ENCODE measurements at places on chromosomes 1 and 21.

DNA sequence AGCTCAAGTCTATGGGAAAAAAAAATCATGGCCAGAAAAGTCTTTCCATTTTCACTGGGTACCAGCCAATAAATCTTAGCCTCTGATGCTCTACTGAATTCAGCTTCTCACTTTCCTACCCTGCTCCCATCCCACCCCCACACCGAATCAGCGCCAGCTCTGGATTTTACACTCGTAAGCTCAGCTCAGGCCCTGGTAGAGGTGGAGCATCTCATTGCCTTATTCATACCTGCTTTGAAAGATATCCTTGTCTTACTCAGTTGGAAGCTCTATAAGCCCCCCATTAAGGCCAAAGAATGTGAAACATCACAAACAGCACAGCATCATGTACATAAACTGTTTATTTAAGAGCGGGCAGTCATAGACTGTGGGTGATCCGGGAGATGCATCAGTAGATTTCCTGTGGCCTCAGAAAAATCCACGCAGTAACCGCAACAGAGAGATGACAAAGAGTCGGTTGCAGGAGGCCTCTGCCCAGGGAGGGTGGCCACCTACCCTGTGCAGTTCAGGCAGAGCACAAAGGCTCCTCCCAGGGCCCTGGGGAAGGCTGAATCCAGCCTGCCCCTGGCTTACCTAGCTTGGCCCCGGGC, 36.4 kb upstream of the ETS2 start:
- DNase-seq, result no peak

GRCh38 chr1:46368791-46369190, 25.3 kb upstream of the FAAH start:
- no peak for DNase-seq

DNA sequence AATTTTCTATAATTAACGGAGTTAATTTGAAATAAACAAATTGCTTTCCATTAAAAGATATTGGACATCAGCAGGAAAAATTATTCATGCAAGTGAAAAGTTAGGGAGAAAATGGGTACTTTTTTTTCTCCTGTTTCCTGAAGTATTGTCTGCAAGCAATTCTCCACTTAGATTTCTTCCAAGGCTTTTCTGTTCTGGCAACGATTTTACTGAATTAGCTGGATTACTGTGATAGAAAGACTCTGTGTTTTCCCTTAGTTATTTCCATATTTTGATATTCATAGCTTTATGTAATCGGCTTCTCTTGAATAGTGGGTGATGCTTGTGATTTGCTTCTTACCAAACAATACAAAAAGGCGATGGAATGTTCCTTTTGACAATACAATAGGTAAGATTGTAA, 1333.9 kb downstream of the AMY1C start:
- no peak for DNase-seq

DNA sequence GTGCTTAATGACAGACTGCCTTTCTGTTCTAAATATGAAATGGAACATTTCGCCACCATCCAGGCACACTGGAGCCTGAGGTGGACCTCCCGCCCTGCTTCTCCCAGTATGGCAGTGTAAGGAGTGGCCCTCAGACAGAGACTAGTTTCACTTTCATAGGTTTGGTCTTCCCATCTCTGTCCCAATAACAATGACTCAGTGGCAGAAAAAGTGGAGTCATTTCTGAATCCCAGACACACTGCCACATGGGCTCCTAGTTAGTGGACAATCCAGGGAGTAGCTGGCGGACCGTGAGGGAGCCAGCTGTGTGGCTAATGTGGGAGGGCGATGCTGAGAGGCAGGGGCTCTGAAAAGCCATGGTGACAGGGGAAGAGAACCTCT, 95.6 kb upstream of the TSPAN2 start:
- no peak for DNase-seq

DNA sequence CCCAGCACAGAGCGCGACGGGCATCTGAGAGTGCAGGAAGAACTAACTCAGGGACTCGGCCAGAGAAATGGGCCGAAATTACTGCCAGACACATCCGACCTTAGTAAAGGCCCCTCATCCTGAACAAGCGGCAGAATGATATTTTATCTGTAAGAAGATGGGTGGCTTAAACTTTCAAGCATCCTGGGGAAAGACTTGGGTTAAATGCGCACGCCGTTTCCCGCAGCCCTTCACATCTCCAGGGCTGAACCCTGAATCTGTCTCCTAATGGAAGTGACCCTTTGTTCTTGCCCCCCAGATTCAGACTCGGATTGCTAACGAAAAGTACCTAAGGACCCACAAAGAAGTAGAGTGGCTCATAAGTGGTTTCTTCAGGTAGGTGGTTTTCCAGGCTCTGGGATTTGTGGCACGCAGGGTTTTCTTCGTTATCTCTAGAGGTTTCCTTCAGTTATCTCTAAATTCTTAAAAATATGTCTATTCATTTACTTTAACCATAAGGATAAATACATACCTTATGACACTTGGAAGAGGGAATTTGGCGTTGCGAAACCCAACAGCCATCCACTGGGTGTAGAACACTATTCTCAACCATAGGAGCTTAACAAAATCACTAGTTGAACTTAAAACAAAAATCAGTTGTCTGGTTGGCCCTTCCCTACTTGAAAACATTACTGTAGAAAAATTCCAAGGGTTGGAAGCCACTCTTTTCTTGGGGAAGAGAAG, 627 bp downstream of the RIIAD1 start:
- DNase-seq, result no peak

GRCh38 chr1:228336308-228337030, 70.2 kb downstream of the TRIM11 start:
- DNase-seq, result no peak

- DNase-seq, result no peak
Observed at GRCh38 chr1:212283741-212284140, 1.5 kb upstream of the PPP2R5A start.

GRCh38 chr1:25971066-25971810, 26.6 kb downstream of the PAFAH2 start:
- no peak for DNase-seq

- no peak for DNase-seq
Observed at GRCh38 chr21:41189150-41189745, 21.3 kb downstream of the BACE2 start.

All from stimulated activated CD8-positive, alpha-beta memory T cell treated with anti-CD3 and anti-CD28 coated beads, Interleukin-4, amount 100 ng/mL, for 4 hours (primary cell).